ENCODE measurements at places on chromosomes 6 and 20.

DNA sequence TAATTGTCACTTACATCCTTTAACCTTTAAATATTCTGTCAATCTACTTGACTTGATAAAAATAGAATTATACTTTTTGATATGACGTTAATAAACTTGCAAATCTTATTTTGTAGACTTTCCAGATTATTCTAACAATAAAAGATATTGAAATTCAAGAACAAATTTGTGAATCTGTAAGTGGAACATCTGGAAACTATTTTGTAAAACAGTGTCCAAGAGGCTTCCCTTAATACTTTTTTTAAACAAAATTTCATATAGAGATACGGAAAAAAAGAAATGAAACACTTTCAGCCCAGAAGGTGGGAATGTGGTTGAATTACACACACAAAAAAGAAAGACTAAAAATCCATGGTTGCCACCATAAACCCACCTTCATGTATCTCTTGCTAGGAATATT, 174.4 kb downstream of the COL19A1 start:
- no peak for DNase-seq

DNA sequence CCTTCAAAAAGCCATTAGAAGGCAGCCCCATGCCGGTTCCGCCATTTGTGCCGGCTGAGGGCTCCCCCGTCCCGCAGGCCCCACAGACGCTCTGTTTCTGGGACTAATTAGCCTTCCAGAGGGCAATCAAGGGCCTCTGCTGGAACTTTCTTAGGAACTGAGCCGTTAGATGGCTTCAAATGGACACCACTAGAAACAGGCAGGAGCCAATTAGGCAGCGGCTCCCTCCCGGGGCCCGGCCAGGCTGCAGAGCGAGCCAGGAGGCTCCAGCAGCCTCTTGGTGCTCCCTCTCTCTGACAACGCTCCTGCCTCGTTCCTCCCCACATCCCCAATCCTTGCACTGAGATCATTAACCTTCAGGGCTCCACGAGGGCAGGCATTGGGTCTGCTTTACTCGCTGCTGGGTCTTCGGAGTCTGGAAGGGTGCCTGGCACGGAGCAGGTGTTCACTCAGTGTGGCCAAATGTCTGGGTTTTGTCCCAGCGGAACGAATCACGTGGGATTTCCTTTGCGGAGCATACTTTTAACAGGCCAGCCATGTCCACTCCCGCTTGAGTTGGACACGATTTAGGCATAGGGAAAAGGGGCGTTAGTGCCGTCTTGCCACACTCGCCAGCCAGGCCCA, 98.3 kb downstream of the TMEM242 start:
- no peak for DNase-seq

- DNase-seq, result peak; percentile 19
Observed at GRCh38 chr6:13526727-13527670, 39.6 kb upstream of the GFOD1 start.

GRCh38 chr20:61986762-61987321, 78.8 kb downstream of the TAF4 start:
- DNase-seq, result no peak

DNA sequence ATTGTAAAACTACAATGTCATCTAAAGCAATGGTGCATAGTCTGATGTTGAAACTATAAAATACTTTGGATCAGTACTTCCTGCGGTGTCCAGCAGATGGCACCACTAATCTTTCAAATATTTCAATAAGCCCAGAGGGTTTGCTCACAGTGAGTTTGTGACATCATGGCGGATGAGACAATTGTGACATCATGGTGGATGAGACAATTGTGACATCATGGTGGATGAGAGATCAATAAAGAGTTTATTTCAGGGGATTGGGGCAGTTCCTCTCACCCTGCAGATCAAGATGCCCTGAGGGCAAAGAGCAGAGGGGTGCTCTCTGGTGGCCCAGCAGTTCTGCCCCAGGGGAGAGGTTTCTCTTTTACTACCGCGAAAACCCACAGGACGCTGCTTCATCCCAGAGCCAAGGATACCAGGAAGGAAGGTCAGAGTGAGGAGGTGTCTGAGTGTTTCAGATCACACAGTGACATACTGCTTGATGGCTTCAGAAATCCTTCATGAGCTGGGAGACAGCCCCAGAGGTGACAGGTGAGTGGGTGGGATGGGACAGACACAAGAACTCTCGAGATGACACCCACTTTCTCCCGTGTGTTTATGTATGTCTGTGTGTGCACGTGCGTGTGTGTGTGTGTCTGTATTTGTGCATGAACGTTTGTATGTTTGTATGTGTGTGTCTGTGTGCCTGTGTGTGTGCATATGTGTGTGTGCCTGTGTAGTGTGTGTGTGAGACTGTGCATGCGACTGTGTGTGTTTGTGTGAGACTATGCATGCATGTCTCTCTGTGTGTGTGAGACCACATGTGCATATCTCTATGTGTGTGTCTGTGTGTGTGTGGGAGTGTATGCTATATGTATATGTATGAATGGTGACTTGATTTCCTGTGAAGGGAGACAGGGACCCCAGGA, 7.3 kb upstream of the ULBP2 start:
- DNase-seq, result peak; percentile 84

GRCh38 chr6:79810871-79811270, 136.5 kb downstream of the ELOVL4 start:
- no peak for DNase-seq

- DNase-seq, result no peak
Observed at GRCh38 chr6:125253881-125254280, 47.9 kb downstream of the HDDC2 start.

- no peak for DNase-seq
Observed at GRCh38 chr6:21665110-21665391, 71.5 kb downstream of the SOX4 start.

DNA sequence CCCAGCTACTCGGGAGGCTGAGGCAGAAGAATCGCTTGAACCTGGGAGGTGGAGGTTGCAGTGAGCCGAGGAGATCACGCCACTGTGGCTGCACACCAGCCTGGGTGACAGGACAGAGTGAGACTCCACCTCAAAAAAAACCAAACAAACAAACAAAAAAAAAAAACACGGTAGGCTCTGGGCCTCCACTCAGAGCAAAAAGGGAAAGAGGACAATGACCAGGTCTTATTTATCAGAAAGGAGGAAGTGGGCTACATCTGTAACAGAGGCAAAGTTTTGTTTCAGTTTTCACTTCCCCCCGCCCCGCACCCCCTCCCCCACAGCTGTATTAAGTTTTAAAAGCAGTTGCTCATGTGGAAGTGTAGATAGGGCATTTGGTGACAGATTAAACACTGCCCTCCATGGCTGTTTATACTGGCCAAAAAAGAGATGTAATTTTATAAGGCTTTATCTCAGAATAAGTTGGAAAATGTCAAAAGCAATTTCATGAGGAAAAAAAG, 114.6 kb downstream of the RCAN2 start:
- no peak for DNase-seq

DNA sequence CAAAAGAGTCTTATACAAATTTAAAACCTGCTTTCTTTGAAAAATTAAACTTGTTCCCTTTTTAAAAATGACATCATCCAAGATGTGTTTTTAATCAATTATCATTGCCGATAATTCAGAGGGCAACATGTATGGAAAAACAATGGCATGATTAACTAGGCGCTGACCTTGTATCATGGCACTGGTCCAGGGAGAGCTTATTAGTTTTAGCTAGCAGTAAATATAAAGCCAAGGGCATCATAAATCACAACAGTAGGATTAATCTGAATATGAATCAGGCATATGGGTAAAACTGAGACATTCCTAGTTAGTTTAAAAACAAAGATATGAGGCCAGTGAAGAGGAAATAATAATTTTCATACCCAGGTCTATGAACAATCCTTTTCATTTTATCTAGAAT, 374.0 kb downstream of the HDGFL1 start:
- DNase-seq, result no peak

DNA sequence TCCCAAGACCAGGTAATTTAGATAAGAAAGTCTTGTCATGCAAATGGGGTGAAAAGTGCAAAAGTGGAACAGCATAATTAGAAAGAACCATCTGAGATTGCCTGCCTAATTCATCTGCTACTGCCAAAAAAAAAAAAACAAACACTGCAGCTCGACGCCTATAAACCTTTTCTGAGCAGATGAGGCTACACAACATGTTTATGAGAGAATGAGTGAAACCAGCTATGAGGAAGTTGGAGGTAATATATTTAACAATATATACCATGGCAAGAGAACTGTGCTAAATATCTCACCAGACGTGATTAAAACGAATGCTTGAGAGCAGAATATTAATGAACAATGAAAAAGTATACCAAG, 50.0 kb downstream of the LAMA4 start:
- no peak for DNase-seq

DNA sequence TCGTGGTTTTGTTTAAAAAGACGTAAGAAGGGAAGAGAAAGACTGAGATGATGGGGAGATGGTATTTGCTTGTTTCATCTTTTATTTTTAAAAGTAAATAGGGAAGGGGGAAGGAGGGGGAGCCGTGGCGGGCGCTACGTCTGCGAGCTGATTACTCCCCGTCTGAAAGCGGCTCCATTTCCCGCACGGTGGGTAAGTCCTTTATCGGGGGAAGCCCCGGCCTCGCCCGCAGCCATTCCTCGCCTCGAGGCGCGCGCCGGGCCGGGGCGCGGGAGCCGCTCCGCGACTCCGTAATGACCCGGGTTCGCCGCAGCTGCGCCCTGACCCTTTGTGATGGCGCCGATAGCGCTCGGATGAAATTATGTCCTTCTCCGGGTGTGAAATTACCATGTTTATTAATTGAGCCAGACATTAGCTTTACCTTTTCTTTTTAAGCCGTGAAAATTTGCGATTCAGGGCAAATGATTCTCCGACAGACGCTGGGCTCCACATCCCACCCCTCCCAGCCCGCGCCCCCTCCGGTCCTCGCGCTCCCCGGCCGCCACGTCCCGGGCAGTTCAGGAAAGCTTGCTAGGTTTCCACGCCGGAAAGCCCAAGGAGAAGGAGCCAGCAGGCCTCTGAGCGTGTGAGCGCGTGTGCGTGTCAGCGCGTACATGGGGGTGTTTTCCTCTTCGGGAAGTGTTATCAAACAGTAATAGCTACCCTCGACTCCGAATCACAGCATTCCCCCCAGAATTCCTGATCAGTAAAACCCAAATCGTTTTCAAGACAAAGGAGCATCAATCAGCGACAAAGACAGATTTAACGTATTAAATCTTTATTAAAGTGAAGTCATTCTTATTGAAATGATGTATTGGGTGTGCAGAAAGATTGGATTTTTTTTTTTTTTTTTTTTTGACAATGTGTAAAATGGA, 30.0 kb downstream of the TFAP2A start:
- DNase-seq, result no peak

GRCh38 chr6:56708810-56709597, 66.3 kb upstream of the DST start:
- DNase-seq, result peak; percentile 17

DNA sequence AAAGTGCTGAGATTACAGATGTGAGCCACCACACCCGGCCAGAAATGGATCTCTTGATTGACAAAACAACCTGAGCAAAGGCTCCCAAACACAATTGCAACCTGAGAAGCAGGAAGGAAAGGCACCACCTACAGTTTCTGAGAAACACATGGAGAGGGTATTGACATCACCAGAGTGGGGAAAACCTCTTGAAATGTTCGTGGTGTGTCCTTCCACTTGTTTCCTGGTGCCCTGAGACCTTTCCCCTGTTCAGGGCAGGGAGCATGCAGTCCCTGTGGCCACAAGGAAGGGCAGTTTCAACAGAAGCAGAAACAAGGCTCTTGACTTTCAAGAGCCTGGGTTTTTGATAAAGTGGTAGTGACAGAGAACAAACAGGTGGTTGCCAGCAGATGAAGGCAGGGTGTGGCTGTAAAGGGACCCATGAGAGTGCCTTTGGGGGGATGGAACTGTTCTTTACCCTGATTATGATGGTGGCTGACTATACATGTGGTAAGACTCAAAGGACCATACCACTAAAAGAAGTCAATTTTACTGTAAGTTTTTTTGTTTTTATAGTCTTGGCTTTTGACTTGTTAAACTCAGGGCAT, 3.2 kb upstream of the BPIFA1 start:
- no peak for DNase-seq

GRCh38 chr6:133756078-133756695, 132.7 kb upstream of the TCF21 start:
- no peak for DNase-seq

GRCh38 chr6:132749111-132749510, 8.6 kb downstream of the VNN2 start:
- DNase-seq, result no peak

DNA sequence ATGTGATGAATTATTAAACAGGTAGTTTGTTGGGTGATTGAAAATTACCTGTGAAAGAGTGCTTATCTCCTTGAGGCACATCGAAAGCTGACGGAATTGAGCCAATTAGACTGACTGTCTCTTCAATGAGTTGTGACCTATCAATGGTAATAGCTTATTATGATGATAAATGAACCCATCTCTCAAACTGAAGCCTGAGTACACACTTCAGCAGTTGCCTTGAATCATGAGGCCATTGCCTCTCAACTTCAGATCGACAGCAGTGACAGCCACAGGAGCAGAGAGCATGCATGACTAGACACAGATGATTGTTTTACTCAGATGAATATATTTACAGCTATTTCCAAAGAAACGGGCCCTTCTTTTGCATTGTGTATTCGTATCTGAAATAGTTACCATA, 323.9 kb downstream of the LAMA2 start:
- no peak for DNase-seq

DNA sequence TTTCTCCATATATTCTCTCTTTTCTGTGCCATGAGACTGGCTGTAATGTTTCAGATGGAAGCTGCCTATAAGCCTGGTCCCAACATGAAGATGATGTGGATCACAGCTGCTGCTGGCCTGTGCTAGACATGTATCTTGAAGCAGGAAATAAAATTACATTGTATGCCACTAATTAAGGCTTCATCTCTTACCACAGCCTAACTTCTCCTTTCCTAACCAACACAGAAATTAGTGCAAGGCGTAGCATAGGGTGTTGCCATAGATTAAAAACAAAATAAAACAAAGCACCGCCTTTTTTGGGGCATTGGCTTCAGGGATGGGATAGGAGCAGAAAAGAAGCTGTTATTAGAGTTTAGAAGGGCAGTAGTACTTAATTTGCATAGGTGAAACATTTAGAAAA, 4.7 kb upstream of the SLC17A4 start:
- DNase-seq, result peak; percentile 2

- DNase-seq, result no peak
Observed at GRCh38 chr6:106643061-106643460, 13.7 kb downstream of the QRSL1 start.

GRCh38 chr20:12798286-12798685, 210.5 kb upstream of the SPTLC3 start:
- DNase-seq, result no peak

- no peak for DNase-seq
Observed at GRCh38 chr6:89258912-89259311, 41.8 kb upstream of the GABRR1 start.

DNA sequence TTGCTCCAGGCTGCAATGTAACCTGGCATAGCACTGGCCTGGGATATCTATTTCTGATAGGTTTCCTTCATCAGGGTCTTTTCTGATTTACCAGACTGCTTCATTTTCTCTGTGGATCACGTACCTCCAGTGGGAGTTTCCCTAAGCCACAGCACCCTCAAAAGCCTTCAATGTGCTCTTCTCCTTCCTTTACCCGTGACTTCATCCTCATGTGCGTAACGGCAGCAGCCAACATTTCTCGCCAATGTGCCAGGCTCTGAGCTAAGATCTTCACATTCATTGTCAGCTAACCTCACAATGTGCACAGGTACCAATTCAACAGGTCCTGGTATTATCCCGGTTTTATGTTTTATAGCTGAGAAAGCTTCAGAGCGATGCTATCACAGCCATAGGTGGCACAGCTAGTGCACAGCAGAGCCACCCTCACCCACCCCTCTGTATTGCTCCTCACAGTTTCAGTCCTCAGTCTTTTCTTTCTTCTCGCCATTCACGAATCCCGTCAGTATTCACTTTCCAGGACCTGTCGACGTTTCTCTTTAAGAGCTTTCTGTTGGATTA, 58.2 kb downstream of the TNFAIP3 start:
- no peak for DNase-seq

GRCh38 chr6:2959909-2960719, 11.3 kb downstream of the SERPINB6 start:
- no peak for DNase-seq
